Spleen (tissue), 13 donors: ENCODE measurements at places on chromosomes 5 and 9.

- no peak for DNase-seq
These were observed 185.8 kb upstream of the ELAVL2 start for GRCh38 chr9:24011881-24012280.

DNA sequence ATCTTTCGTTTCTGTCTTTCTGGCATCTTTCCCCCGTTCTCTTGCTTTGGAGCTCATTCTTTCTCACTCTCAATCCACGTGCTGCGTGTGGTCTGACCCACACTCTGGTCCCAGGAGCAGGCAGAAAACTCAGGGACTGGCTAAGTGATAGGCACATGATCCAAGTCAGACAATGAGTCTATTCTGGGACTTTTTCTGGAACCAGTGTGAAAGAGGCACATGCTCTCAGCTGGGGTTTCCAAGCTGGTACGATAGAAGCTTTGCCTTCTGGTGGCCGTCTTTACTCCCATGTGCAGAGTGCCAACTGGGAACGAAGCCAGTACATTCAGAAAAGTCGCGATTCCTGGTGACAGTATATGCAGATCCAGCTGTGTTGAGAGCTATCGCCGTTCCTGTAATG lies 94.4 kb downstream of the PDZD2 start:
- DNase-seq = no peak

GRCh38 chr5:64147849-64148441 lies 17.7 kb upstream of the RNF180 start:
- peak; percentile 69 for DNase-seq

GRCh38 chr5:58754250-58754649 lies 171.4 kb downstream of the RAB3C start:
- DNase-seq = no peak

DNA sequence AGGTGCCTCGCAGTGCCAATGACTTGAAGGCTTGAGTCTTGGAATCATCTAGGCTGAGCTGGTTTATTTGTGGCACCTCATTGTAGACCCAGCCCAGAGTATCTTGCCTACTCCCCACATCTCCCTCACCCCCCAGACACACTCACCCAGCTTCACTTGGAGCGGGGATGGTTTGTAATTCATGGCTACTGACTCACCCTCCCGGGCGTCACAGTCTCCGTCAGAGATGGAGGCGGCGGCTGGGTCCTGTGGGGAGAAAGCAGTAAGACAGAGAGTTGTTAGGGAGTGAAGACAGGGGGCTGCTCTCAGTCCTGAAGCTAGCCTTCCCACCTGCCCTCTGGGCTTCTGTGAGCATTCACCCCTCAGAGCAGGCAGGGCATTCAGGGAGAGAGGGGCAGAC lies 29.0 kb upstream of the MYORG start:
- DNase-seq = no peak

GRCh38 chr9:123377211-123377971 lies 21.4 kb downstream of the CRB2 start:
- DNase-seq = no peak

GRCh38 chr9:98522487-98522886 lies 186.2 kb downstream of the GABBR2 start:
- no peak for DNase-seq

GRCh38 chr9:87711857-87712800 lies 13.8 kb upstream of the CTSL start:
- DNase-seq = no peak

GRCh38 chr5:122673343-122673742 lies 101.5 kb upstream of the SNX2 start:
- no peak for DNase-seq

DNA sequence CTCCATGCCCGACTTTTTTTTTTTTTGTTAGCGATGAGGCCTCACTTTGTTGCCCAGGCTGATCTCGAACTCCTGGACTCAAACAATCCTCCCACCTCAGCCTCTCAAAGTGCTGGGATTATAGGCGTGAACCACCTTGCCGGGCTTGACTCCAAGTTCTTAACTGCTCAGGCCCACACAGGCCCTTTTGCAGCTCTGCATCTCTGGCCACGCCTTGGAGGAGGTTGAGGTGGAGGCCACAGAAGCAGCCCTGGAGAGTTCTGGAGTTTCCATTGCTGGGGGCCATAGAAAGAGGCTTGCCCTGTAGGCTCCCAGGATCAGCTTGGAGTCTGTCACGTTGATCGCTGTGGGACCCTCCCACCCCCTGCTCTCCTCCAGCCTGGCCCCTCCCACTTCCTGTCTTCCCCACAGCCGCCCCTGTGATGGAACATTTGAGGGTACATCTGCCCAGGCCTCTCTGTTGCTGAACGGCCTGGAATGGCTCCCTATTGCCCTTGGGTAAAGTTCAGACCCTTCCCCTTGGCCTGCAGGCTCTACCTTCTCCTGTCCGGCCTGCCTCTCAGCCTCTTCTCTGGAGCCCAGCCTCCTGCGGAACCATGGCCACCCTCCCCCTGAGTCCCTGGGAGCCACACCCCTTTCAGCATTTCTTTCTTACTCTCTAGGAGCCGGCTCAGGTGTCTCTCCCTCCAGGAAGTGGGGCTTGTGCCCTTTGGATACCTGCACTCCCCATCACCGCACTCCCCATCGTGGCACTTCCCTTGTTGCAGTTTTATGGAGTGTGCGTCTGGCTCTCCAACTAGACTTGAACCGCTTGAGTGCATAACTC lies 30.4 kb upstream of the IER5L start:
- no peak for DNase-seq

DNA sequence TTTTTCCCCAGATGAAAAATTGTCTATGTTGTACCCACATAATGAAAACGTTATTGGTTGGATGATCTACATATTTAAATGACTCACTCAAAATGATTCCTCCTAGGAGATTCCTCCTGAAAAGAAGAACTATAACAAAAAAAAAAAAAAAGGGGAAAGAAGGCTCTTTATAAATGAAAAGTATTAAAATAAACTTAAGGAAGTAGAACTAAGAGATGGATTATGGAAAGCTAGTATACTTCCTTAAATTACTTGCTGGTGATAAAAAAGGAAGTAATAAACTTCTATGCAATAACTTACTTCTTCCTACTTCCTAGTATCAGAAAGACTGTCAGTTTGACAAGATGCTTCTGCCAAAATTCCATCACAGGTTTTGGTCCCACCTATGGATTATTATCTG lies 1087.7 kb downstream of the CDH12 start:
- DNase-seq = no peak

GRCh38 chr5:108638021-108638420 lies 109.7 kb upstream of the FER start:
- no peak for DNase-seq

GRCh38 chr5:165397516-165397915 lies 1892.1 kb downstream of the MAT2B start:
- DNase-seq = no peak

DNA sequence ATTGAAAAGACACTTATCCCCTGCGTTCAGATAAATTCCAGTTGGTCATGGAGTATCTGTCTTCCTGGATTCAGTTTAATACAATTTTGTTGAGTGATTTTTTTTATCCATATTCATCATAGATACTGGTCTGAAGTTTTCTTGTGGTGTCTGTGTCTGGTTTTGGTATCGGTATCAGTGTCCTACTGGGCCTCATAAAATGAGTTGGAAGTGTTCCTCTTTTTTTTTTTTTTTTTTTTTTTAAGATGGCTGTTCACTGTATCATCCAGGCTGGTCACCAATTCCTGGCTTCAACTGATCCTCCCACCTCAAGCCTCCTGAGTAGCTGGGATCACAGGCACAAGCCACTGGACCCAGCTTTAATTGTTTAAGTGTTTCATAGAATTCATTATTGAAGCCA lies 2.9 kb upstream of the CAMSAP1 start:
- peak; percentile 0 for DNase-seq

DNA sequence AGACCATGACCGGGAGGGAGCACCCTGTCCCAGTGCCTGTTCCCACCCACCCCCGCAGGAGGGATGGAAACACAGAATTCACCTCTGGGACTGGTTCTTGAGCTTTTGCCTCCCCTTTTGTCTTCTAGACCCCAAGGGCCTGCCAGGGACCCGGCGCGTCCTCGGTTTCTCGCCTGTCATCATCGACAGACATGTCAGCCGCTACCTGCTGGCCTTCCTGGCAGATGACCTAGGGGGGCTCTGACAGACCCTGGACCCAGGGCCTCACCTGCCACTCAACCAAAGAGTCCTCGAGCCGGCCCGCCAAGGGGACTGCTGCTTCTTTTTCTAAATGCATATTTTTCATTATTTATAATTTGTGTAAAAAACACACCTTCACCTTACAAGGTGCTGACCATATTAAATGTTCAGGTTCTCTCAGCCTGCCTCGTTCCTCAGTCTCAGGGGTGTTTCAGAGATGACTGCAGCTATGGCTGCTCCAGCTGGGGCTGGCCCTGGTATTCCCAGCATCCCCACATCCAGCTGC lies 16.9 kb downstream of the CARD19 start:
- DNase-seq = peak; percentile 79

DNA sequence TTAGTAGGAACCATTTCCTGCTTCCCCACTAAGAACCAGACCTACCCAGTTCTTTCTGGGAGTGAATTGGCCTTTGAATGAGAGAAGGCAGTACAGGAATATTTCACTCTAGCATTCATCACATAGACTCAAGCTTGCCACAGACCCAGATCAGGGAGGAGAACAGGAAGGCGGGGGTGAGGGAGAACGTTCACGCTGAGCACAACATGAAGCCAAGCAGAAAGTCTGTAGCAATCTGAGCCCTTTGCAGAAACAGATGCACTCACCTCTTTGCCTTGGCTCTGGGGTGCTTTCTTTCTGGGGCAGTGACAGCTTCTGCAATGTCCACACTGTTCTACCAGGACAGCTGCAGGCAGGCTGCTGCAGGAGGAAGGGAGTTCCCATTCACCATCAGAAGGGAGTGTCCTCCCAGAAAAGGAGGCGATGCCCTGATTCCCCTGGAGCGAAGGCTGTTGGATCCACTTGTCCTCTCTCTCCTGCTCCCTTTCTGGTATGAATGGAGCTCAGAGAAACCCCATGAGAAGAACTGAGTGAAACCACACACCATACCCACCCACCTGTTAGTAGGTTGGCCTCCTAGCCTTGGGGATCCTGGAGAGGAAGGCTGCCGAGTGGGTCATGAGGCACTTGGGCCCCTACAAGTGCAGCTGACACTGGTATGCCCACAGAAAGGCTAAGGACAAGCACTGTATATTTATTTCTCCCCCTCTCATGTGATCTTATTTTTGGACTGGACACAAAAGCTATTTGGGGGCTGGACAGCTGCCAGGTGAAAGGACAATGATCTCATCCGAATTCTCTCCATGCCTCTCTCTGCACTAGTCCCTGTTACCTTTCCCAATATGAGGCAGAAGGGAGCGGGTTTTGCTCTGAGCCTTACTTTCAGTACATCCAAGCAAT lies 11.7 kb upstream of the FGF1 start:
- DNase-seq = no peak

- DNase-seq = no peak
These were observed 57.2 kb upstream of the DHFR start for GRCh38 chr5:80711938-80712337.

GRCh38 chr9:69820955-69821788 lies 555 bp downstream of the CFAP95 start:
- no peak for DNase-seq

- no peak for DNase-seq
These were observed 100.2 kb downstream of the HINT1 start for GRCh38 chr5:131064669-131065371.

- no peak for DNase-seq
These were observed 170.5 kb downstream of the ARHGEF28 start for GRCh38 chr5:73796164-73797131.

DNA sequence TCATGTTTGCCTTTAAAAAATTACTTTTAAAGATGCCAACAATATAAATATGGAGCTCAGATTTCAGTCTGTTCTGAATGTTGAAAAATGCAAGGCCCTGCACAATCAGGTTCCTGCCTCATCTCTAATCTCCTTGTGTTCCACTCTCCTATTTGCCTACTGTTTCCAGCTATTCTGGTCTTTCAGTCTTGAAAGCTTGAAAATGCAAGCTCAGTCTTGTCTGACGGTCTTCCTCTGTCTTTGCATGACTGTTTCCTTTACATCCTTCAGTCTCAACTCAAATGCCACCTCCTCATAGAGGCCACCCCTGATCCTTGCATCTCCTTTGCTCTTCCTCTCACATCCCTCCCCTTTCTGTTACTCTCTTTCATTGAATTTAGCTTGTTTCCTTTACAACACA lies 354.9 kb downstream of the KIF4B start:
- DNase-seq = no peak
